ENCODE measurements at places on chromosomes 12 and 14.
A peak's percentile ranks its signal among the peaks of the same experiment; 100 is the strongest.

- no peak for DNase-seq
Measured at GRCh38 chr12:40238266-40238902, 13.6 kb downstream of the LRRK2 start.

DNA sequence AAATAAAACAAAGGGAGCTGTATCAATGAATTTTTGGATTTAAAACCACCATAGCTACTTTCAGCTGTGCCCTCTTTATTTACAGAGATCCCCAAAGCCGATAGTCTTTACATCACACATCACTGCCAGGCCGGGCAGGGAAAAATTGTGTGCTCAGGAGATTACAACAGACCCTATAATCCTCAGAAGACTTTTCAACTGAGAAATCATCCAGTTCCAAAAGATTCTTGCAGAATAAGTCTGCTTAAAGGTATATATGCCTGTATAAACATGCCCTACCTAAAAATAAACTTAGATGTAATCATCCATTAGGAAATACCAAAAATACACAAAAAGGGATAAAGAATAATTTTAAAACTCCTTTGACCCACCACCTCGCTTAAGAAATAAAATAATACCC is 70.1 kb upstream of the MAP1LC3B2 start:
- no peak for DNase-seq

GRCh38 chr14:64745511-64746091 is 41.4 kb downstream of the PLEKHG3 start:
- no peak for DNase-seq

DNA sequence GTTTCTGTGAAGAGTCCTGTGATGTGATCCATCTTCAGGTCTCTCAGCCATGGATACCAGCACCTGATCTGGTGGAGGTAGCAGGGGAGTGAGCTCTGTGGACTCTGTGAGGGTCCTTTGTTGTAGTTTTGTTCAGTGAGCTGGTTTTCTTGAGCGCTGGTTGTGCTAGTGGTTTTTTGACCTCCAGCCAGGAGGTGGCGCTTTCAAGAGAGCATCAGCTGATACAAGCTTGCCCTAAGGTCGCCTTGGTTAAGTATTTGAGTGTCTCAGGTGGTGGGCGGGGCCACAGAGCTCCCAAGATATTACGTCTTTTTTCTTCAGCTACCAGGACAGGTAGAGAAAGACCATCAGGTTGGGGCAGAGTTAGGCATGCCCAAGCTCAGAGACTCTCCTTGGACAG is 139.7 kb downstream of the TTLL5 start:
- DNase-seq: no peak

DNA sequence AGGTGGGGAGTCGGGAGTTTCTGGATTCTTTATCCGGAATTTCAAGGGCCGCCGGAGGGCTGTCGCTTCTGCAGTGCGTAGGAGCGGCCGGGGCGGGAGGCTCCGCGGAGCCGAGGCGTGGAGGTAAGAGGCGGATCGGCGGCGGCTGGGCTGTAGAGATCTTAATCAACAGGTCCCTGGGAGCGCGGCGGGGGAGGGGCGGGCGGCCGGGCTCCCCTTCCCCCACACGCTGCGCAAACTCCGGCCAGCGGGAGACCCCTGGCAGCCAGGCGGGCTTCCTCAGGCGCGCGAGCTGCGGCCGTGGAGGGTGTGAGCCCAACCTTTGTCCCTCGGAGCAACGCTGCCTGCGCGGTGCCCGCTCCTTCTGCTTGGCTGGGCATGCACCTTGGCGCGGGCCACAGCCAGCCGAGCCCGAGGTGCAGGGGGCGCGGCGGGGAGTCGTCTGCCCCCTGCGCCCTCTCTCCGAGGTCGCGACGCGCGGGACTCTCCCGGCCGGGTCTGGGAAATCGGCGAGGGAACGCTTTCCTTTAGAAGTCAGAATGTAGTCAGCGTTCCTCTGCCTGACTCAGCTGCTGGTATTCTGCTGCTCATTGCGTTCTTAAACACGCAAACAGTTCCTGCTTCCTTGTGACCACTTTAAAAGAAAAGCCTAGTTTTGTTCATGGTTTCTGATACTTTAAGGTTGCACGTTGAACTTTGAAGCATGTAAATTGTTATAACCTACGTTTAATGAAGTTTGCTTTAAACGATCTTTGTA is at the start of gene PALS1:
Gene PALS1, plus strand, starts transcription at position 25 of the 757 bp plus-strand sequence. CDS start 37,736 bp downstream, outside the sequence.
- no peak for DNase-seq

- no peak for DNase-seq
Measured at GRCh38 chr14:93857081-93857480, 68.8 kb upstream of the PRIMA1 start.

DNA sequence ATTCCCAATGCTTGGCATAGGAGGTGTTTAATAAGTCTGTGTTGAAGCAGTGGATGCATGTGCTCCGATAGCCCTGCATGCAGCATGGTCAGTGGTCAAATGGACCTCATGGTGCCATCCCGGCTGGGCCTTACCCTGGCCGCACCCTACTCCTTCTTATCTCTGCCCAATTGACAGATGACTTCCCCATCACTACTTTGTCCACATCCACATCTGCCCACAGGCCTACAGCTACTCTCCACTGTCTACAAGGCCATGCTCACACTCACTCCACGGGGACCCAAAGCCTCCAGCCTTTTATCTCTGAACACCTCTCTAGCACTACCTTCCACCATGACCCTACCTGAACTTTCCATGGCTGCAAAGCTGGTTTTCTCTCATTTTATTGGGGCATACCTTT is 11.5 kb downstream of the SERPINA11 start:
- DNase-seq: no peak

GRCh38 chr14:57420986-57421385 is 30.6 kb downstream of the NAA30 start:
- DNase-seq: no peak

GRCh38 chr14:48005986-48006385 is 330.6 kb upstream of the MDGA2 start:
- DNase-seq: no peak

GRCh38 chr12:115867854-115868253 is 409.6 kb downstream of the MED13L start:
- no peak for DNase-seq

GRCh38 chr14:99173086-99173485 is 98.9 kb downstream of the BCL11B start:
- no peak for DNase-seq

DNA sequence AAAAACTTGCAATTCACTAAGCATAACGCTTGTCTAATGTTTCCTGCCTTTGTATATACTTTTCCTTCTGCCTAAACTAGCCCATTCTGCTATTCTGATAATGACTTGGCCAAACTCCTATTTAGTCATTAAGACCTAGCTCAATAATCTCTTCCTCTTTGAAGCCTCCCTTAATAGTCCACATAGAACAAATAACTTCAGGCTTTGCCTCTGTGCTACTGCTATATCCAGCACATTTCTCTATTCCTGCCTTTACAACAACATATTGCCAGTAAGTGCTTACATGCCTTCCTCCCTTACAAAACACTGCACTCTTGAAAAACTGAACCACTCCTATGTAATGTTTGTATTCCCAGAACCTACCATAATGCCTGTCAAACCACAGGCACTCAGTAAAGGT is 13.8 kb downstream of the PRICKLE1 start:
- no peak for DNase-seq

DNA sequence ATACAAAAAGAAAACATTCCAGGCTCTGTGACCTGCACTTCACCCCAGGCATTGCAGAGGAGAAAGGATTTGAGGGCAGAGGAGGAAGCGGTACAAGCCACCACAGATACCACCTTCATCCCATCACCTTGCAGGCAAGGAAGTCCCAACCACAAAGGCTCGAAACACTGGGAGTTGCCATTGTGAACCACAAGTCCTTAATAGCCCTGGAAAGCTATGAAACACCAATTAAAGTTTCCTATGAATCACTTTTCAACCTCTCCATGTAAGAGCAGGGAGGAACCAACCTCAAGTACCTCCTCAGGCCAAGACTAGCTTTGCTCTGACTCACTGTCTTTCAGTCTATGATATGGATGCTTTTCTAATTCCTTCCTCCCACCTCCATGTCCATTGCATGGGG is 27.0 kb downstream of the MAP3K9 start:
- no peak for DNase-seq

- no peak for DNase-seq
Measured at GRCh38 chr12:128672893-128673292, 150.9 kb downstream of the SLC15A4 start.

- no peak for DNase-seq
Measured at GRCh38 chr12:1797991-1798640, 22.2 kb upstream of the LRTM2 start.

DNA sequence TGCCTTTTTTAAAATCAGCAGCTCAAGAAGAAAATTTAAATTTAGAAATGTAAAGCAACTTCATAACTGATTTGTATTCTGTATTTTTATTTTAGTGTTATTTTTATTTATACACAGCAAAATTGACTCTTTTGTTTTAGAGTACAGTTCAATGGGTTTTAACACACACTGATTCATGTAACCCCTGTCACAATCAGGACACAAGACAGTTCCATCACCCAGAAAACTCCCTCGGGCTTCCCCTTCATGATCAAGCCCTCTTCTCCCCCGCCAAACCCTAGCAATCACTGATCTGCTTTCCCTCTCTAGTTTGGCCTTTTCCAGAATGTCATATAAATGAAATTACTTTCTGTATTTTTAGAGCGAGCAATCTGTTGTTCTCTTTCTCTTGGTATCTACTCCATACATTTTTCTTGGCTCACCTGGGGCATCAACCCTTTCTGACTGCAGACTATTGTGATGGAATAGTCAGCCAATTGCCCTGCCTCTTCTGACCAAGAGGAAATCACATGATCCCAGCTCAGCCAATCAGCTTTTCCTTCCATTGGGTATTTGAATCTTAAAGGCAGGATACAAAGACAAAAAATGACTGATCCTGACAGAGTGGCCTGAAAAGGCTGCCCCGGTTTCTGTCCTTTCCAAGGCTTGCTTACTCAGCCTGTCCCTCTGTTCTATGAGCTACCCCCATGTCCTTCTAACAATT is 5.3 kb downstream of the SLC5A8 start:
- DNase-seq: no peak

GRCh38 chr14:60509438-60510253 is 700 bp downstream of the SIX6 start:
- no peak for DNase-seq

- no peak for DNase-seq
Measured at GRCh38 chr12:11576104-11576503, 73.4 kb upstream of the ETV6 start.

- no peak for DNase-seq
Measured at GRCh38 chr12:23139026-23139425, 514.1 kb downstream of the ETNK1 start.

- DNase-seq: no peak
Measured at GRCh38 chr14:60514378-60514740, 5.4 kb downstream of the SIX6 start.

GRCh38 chr14:20807304-20808161 is 4.9 kb upstream of the RNASE1 start:
- DNase-seq: no peak

DNA sequence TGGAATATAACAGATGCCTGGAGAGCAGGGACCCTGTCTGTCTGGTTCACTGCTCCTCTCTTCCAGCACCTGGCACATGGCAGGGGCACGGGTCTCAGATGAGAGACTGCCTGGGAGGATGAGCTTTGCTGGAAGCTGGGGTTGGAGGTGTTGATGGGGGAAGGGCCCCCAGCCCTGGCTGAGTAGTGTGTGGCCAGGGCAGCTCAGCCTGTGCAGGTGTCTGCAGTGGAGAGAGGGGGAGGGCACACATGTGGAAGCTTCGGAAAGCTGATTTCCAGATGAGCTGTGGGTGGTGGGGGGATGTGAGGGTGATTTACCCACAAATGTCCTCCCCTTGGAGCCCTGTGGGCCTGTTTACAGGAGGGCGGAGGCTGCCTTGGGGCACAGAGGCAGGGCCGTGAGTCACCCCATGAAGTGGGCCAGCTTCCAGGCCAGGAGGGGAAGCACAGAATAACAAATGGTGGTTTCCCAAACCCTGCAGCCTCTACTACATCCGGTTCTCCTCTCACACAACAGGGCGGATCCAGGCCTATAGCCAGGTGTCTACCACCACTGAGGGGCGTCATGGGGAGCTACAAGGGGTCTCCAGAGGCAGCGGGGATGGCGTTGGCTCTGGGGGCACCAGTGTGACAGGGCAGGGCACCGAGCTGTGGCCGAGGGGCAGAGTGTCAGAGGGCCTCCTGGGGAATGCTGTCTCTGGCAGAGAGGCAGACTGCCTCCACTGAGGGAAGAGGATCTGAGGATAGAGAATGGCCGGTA is 11.0 kb downstream of the KRT7 start:
- DNase-seq: peak; percentile 24

DNA sequence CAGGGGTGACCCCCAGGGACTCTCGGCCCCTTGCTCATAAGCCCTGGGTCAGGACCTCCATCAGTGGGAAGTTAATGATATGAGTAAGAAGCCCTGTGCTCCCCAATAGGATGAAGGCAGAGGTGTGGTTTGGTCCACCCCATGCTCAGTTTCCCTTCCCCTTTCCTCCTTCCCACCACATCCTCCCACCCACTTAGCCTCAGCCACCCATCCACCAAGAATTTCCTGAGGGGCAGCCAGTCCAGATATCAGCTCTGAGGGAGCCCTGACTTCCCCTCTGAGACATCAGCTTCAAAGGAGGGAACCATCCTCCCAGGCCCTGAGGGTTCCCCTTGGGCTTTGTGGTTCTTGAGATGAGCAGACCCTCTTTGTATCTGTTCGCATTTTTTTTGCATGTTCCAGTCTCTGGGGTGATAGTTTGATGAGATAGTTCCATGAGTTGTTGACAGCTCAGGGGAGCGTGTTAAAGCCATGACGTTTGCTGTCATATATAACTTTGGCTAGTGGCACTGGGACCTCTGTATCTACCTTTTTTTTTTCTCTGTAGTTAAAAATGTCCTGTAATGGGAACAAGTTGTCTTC is 71.2 kb downstream of the LGMN start:
- DNase-seq: no peak

- DNase-seq: no peak
Measured at GRCh38 chr14:59244581-59244980, 56.1 kb downstream of the DAAM1 start.

All from stimulated activated CD4-positive, alpha-beta T cell treated with anti-CD3 and anti-CD28 coated beads, TNF-alpha, amount 100 ng/mL, for 4 hours (primary cell).